ENCODE measurements at places on chromosomes 1 and 21.

GRCh38 chr1:164748253-164748899 is 189.4 kb downstream of the PBX1 start:
- no peak for DNase-seq

DNA sequence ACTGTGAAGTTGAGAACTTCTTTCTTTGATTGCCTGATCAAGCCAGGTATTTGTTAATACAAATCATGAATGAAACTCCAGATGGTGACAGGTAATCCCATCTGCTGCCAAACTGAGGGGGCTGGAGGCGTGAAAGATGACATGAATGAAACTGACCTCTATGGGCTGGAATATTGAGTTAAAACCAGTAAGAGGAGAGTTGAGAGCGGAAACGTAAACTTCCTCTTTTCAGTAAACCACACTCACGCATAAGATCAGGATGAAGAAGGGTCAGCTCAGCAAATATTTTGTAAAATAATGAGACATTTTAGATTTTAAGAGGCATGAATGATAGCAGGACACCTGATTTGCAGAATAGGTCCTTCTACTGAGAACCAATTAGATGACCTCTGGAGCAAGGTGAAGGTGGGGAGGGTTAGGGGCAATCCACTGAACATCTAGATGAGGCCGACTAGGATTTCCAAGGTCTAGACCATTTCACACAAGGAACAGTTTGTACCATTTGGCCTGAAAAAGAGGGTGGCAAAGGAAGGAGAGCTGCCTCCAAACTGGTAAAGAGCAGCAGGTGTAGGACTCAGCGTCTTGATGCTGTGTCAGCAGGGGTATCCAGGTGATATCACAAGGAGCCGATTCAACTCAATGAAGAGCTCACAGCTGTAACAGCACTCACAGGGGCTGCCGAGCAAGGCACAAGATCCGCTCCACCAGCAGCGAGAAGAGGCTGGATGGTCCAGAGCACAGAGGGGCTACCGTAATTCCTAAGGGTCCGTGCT is 132.6 kb downstream of the NTPCR start:
- no peak for DNase-seq

GRCh38 chr1:88401313-88401712 is 282.8 kb upstream of the PKN2 start:
- DNase-seq: no peak

GRCh38 chr1:25568834-25569596 is 25.6 kb downstream of the LDLRAP1 start:
- no peak for DNase-seq

DNA sequence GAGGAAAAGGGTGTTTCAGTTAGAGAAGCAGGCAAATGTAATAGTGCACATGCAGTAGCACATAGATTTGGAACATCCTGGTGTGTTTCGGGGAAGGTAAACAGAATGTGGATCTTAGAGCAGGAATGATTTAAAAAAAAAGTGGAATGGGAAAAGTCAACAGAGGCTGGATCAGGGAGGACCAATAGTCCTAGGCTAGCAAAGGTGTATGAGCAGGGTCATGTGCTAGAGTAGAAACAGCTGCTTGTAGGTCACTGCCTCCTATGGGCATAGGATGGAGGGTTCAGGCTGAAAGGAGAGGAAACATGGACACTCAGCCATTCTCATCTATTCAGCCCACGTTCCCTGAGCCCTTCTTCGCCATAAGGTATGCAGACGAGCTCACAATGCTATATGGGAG is 3.7 kb upstream of the KPNA6 start:
- DNase-seq: no peak

GRCh38 chr1:111399792-111400610 is 27.5 kb downstream of the OVGP1 start:
- DNase-seq: no peak

- no peak for DNase-seq
These were observed 336.9 kb upstream of the NFIA start for GRCh38 chr1:60745484-60745883.

DNA sequence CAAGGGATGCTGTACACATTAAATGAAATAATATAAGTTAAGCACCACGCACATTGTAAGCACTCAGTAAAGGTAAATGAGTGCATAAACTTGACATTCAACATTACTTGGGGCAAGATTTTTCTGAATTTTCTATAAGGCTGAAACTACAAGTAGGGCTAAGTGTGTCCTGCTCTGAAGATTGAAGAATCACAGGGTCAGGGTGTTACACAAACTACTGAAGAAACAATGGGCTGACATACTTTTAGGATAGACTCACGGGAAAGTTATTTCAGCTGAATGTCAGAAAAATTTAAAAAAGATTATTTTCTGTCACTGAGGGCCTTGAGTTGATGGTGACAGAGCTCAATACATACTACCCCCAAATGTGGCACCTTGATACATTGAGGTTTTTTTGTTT is 644.2 kb upstream of the PLXNA2 start:
- no peak for DNase-seq

- DNase-seq: no peak
These were observed 25.7 kb downstream of the GPR161 start for GRCh38 chr1:168110896-168111545.

DNA sequence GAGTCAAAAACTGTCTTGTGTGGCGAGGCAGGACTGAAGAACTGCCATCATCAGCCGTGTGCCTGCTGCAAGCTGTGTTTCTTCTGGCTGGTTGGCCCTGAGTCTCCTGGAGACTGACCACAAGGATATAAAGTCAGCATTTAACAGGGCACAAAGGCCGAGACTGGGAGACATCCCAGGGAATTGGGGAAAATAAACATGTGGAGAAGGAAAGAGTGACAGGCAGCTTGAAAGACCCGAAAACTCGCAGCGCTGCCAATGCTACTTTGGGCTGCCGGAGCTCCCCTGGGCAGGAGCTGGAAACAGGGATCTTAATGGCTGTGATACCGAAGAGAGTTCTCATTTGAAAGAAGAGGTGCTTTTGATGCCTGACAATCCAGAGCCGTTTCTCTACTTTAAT is 125.3 kb upstream of the HMGB4 start:
- no peak for DNase-seq

DNA sequence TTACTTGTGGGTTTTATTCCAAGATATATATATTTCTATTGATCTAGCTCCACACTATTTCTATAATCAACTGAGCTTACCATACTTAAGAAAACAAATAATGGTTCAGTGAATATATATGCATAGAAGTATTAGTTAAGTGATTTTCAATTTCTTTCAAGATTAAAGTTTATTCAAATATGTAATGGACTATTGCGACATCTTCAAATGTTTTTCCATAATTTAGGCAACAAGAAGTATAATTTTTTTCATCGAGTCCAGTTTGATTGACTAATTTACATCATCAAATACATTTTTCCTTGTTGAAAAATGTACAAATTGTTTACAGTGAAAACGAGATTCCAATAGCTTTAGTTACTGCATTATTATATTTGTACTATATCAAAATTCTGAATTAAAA is 528.6 kb downstream of the PTPRC start:
- no peak for DNase-seq

- no peak for DNase-seq
These were observed 95.3 kb upstream of the ACTRT2 start for GRCh38 chr1:2925918-2926317.

GRCh38 chr1:35470977-35471613 is 86.1 kb downstream of the KIAA0319L start:
- DNase-seq: no peak

DNA sequence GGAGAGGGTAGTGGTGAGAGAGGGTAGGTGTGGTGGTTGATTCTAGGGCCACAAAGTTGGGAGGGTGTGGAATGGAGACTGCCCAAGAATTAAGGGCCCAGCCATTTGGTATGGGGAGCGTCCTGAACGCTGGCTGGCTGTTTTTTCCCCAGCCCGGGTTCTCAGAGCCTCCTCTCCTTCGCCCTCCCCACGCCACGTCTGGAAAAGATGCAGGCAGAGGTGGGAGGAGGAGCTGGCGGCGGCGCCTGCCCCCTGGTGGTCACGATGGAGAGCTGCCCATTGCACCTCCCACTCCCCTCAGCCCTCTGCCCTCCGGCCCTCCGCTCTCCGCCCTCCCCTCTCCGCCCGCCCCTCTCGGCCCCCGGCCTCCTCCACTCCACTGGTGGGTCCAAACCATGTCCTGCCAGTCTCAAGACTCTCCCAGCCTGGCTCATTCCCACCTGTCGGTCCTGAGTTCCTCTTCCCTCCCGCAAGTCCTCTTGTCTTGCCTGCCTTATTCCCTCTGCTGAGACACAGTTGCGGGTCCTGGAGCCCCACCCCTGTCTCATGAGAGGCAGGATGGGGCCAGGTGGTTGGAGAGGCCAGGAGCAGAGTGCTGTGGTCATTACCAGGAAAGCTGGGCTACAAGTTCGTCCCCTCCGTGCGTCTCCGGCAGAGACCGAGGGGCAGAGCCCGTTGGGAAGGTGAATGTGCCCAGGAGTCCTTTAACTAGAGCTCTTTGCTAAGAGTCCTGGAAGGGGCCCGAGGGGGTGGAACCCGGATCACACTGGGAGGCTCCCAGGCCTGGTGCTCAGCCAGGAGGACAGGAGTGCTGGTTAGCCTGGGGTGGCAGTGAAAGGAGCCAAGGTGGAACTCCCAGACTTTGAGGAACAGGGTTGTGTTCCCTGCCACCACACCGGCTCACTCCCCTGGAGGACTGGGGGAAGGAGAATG is 22.6 kb downstream of the ETNK2 start:
- DNase-seq: peak; percentile 76

GRCh38 chr1:195697130-195697529 is 911.1 kb downstream of the KCNT2 start:
- no peak for DNase-seq

DNA sequence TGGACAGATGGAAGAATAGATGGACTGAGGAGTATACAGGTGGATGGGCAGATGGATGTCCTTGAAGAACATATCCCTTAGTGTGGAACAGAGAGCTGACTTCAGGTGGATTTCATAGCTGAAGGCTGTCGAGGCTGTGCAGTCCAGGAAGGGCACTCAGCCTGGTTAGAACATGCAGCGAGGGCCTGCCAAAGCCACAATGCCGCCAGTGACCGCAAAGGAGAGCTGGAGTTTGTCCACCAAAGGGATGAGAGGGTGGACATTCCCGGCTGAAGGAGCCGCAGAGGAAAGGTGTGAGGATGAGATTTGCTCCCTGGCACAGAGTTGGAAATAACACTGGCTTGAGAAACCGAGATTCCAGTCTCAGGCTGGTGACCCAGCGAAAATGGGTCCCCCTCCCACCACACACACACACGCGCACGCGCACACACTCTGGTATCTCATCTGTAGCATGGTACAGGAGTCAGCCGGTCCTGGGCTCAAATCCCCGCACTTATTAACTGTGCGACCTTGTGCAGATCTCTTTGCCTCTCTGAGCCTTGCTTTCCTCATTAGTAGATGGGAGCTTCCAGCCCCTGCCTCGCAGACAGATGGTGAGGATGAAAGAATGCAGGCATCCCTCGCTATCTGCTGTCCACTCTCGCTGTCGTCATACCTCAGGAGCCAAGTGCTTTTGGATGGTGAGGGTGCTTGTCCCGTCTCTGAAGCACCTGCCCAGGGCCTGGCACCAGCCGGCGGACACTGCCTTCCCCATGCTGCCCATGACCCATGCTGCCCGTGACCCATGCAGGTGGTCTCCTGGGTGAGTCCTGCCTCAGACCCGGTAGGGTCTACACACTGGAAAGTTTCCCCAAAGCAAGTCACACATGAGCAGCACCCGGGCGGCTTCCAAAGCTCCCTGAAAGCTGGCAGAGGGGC is 26.8 kb upstream of the EFHD2 start:
- DNase-seq: no peak

GRCh38 chr1:196558411-196558810 is 49.8 kb downstream of the KCNT2 start:
- DNase-seq: no peak

- DNase-seq: no peak
These were observed 296.3 kb downstream of the PRDM2 start for GRCh38 chr1:13996334-13996733.

DNA sequence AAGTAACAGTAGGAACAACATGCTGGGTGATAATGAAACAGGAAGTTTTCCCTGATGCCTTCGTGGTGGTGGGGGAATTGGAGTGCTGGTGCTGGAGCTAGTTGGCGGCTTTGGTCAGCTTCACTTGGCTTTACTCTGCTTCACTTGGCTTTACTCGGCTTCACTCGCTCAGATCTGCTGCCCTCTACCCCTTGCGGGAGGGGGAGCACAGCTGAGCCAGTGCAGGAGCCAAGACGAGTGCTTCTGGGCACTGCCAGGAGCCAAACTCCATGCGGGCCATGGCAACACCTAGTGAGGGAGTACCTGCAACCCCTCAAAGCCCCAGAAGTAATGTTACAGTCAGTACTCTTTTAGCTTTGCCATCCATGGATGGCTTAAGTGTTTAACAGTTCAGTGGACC is 10.6 kb upstream of the PRKACB start:
- no peak for DNase-seq

GRCh38 chr1:180254496-180254819 is 24.4 kb downstream of the LHX4 start:
- DNase-seq: no peak

DNA sequence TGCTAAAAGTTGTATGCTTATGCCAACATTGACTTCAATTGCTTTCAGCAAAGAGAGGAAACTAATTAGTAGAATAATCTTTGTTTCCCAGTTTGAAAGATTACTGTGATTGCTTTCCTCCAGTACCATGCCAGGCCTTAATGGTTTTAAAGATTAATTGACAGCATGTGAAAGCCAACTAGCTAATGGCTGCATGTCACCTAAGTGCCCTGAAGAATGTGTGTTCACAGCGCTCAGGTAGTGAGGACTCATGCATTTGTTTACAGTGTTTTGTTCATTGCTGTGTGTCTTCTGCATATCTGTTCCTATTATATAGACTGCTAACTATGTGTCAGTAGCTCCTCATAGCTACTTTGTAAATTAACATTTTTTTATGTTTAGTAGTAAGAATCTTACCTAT is 335.6 kb downstream of the LRRIQ3 start:
- no peak for DNase-seq

DNA sequence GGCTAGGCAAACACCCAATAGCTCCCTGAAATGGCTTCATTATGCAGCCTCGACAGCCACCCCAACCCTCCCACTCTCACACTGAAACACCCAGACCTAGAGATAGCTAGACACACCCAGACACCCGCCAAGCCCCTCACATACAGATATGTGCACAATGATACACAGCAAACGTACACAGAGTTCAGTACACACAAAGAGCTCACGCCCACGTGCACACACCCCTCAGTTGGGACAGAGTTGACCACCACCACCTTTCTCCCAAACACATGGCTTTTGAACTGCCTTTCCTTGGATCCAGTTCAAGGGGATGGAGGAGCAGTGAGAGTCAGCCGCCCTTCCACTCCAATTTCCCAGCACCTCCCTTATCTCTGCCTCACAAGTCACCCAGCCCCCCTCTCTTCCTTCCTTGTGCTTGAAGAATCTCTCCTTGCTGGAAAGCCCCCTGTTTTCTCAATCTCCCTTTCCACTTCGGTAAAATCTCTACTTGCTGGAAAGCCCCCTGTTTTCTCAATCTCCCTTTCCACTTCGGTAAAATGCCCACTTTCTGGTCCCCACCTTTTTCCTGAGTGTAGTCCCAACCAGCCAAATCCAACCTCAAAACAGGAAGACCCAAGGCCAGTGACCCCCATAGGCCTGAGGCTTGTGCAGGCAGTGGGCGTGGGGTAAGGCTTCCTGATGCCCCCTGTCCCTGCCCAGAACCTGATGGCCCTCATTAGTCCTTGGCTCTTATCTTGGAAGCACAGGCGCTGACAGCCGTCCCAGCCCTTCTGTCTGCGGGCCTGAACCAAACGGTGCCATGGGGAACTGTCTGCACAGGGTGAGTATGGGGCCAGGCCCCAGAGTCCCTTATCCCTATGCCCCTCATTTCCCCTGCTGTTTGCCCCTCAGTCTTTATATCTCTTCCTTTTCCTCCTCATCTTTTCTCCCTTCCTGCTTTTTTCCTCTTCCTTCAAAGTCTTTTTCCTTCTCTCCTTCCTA is at the start of gene ACKR1:
TSS of gene ACKR1 (plus strand) at position 715 of the 981 bp plus-strand sequence. CDS start at position 800, 85 bp downstream.
- no peak for DNase-seq

GRCh38 chr1:25572708-25573590 is 29.5 kb downstream of the LDLRAP1 start:
- peak; percentile 71 for DNase-seq

Data from activated T-cell treated with anti-CD3 and anti-CD28 coated beads, Interleukin-2, amount 50 U/mL, for 24 hours (primary cell).